H9 (cell line): ENCODE measurements at places on chromosomes 7 and 10. TPM values are rescaled to one million over a fixed set of nuclear protein-coding genes. Genes with fewer than 3 reads are reported as not detected.

DNA sequence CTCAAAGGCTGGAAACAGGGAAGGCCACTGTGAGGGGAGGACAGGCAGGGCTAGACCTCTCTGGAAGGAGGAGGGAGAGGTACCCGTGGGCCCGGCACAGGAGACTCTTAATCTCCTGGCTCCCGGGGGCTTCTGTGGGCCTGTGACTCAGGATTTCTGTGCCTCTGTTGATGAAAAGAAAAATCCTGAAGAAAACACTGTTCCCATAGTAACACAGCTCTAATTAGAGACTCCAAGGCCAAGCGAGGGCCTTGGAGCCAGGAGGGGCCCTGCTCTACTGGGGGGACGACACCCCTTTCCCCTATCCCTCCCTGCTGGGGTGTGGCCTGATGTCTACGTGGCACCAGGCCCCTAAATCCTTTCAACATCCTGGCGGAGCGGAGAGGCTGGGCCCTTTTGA lies 174.1 kb upstream of the TNRC18 start:
- no peak for DNase-seq

The MMP21 gene
- not detected in 2 replicates for total RNA-seq

- DNase-seq = no peak
Observed at GRCh38 chr10:72356115-72356514, 1.4 kb upstream of the DNAJB12 start.

The TRIM50 gene
- total RNA-seq = not detected in 2 replicates

- DNase-seq = no peak
Observed at GRCh38 chr7:31487071-31487470, 26.8 kb upstream of the ITPRID1 start.

GRCh38 chr7:117674617-117675016 lies 194.8 kb downstream of the CFTR start:
- peak; percentile 41 for DNase-seq

DNA sequence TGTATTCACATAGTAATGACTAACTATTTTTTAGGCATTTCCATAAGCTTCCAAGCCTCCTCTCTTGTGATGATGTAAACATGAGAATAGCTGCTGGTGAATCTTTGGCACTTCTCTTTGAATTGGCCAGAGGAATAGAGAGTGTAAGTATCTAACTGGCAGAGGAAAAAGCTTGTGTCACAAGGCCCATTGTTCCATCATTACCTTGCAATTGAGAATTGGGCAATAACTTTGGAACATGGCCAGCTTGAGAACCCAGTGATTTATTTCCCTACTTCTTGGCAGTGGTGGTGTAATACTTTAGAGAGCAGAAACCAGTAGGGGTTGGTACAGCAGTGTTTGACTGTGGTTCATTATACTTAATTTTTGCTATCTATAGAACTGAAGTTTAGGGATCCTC lies 12.0 kb downstream of the IFRD1 start:
- no peak for DNase-seq

The UCN3 gene
- not detected in 2 replicates for total RNA-seq
